Activated T-helper 2 cell treated with anti-CD3 and anti-CD28 coated beads, Interferon-gamma antibody, Interleukin-2, Interleukin-4, amounts not matched to agents 10 μg/mL and 5 μg/mL and 100 μg/mL, durations not matched to agents 14 hours and 24 hours and 36 hours (primary cell): ENCODE measurements at places on chromosomes 5 and 9. TPM values are rescaled to one million over a fixed set of nuclear protein-coding genes. Genes with fewer than 3 reads are reported as not detected.

- H3K27ac ChIP-seq, result no peak overlapping the region
- DNase-seq, result no peak
- H3K27me3 ChIP-seq, result peaks cover 4% of the 10 kb centered on the region
- H3K4me3 ChIP-seq, result no peak overlapping the region
Observed at GRCh38 chr5:126395198-126395597, 28.0 kb upstream of the GRAMD2B start.

The PCDHGA5 gene
- total RNA-seq, result 0.43 and 0.51 TPM in 2 replicates

DNA sequence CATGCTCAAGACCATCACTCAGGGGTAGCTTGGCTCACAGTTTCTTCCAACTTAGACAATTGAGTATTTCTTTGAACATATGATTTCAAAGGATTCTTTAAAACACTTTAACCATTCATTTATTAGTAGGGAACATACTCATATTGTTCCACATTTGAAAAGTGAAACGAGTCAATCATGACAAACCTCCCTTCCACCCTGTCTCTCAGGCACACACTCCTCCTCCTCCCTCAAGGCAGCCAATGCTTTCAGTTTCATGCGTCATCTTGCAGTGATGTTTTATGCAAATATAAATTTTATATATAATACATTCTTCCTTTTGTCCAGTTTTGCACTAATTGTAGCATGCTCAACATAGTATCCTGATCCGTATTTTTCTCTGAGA is 126.0 kb upstream of the BOD1 start:
- H3K27me3 ChIP-seq, result no peaks in the 10 kb centered on the region
- H3K36me3 ChIP-seq, result no peaks in the 10 kb centered on the region
- H3K27ac ChIP-seq, result no peak overlapping the region

DNA sequence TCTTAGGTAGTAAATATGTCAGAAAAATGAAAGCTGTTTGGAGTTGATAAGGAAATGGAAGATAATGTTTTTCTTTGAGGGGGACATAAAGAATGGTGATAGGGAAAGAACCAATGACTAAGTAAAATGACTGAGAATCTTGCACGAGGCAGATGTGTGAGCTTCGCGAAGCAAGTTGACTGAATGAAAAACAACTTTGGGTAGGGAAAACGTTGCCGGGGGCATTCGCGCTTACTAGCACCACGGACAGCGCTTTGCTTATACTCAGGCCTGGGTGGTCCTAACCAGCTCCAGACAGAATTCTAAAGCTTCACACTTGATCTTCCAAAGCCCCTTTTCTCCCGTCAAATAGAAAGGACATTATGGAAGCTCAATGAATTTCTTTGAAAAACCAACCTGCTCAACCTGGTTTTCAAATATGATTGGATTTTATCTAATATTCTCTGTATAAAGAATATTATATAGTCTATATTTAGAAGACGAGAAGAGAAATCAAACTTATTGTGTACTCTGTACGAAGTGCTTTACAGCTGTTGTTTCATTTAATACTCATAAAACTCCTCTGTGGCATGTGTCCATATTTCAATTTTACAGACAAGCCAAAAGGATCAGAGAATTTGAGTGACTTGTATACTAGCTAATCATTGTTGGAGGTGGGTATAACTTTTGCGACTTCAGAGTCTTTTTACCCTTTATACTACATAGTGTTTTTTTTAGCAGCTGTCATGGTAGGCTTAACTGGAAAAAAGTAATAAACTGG is 1.9 kb upstream of the CDKN2B start:
- H3K4me1 ChIP-seq, result peaks cover 15% of the 10 kb centered on the region
- peaks cover 49% of the 10 kb centered on the region for H3K27me3 ChIP-seq
- no peak for DNase-seq
- no peak overlapping the region for H3K4me3 ChIP-seq
- H3K36me3 ChIP-seq, result peaks cover 3% of the 10 kb centered on the region

DNA sequence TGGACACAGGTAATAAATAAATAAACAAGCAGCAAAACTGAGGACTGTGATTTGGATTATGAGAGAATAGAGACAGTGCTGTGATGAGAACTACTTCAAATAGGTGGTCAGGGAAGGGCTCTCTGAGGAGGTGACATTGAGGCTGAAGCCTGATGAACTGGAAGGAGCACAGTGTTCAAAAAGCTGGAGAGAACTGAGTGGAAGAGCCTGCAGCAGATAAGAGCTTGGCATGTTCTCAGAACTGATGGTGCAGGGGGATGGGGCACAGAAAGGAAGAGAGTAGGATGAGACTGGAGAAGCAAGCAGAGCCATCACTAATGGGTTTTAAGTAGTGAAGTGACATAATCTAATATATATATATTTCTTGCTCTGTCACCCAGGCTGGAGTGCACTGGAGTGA is 11.2 kb upstream of the TPM2 start:
- no peak for DNase-seq
- peaks cover 51% of the 10 kb centered on the region for H3K36me3 ChIP-seq
- H3K4me1 ChIP-seq, result peaks cover 2% of the 10 kb centered on the region
- H3K27ac ChIP-seq, result no peak overlapping the region
- H3K4me3 ChIP-seq, result no peak overlapping the region
